ENCODE measurements at places on chromosomes 16 and 17.

GRCh38 chr17:18258356-18259038 is at the start of gene FLII:
TSS of gene FLII (minus strand) at chr17:18258738. CDS start at chr17:18258690, 48 bp downstream.
- peak; percentile 81 for DNase-seq

DNA sequence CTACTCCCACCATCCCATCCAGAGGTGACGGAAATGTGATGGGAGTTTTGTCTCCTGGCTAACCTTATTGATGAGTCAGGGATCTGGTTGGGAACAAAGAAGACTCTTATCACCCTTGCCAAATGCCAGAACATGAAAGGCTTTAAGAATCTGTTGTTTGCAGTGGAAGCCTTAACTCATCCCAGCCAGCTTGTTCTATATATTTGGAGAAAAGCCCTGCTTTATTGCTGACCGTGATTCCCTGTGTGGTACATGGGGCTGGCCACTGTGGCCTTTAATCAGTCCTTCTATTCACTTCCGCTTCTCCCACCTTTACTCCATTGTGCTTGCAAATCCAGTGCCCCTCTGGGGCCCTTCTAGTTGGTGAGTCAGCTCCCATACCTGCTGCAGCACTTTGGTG is 156.6 kb downstream of the PHKB start:
- DNase-seq: no peak

GRCh38 chr17:46139432-46140210 is 53.6 kb downstream of the KANSL1 start:
- DNase-seq: no peak

DNA sequence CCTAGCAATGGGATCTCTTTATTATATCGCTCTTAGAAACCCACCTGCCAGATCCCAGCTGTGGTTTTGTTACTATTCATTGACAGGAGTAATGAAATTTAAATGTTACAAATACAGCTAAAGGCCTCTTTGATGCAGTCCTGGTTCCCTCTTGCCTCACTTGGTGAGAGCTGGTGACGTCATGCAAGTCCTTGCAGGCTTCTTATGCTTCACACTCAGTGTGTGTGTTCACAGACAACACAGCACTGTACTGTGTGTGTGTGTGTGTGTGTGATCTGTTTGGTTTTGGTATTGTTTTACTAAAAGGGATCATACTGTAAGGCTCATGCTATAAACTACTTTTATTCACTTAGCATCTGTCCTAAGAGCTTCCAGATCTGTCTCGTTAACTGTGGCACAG is 75.0 kb downstream of the USP22 start:
- DNase-seq: no peak

DNA sequence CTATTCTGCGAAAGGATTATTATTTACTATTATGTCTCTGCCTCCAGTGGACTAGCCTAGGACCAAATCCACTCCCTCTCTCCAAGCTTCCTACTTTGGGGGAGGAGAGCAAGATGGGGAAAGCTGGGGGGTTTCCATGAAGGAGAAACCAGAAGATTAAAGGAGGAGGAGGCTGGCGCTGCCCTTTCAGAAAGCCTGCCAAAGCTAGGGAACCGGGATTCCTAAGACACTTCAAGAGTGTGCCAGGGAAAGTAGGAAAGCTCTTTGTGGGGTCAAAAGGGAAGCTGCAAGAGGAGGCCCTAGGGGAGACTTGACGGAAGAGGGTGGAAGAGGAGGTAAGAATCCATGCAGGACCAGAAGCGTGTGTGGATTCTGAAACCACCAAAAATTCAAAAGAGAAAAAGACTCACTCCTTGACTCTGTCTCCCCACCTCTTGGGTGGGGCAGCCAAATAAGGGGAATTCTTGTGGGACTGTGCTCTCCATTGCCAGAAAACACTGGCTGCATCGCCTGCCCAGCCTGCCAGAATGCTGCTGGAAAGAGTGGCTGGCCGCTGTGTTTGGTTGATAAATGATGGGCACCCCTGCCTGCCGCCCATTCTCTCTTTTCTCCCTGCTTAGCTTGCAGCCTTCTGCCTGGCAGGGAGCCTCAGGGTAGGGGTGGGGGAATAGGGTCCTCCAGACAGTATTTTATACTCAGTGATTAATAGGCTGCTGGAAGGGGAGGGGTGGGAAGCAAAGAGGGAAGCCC is 11.8 kb upstream of the KAT7 start:
- DNase-seq: no peak

DNA sequence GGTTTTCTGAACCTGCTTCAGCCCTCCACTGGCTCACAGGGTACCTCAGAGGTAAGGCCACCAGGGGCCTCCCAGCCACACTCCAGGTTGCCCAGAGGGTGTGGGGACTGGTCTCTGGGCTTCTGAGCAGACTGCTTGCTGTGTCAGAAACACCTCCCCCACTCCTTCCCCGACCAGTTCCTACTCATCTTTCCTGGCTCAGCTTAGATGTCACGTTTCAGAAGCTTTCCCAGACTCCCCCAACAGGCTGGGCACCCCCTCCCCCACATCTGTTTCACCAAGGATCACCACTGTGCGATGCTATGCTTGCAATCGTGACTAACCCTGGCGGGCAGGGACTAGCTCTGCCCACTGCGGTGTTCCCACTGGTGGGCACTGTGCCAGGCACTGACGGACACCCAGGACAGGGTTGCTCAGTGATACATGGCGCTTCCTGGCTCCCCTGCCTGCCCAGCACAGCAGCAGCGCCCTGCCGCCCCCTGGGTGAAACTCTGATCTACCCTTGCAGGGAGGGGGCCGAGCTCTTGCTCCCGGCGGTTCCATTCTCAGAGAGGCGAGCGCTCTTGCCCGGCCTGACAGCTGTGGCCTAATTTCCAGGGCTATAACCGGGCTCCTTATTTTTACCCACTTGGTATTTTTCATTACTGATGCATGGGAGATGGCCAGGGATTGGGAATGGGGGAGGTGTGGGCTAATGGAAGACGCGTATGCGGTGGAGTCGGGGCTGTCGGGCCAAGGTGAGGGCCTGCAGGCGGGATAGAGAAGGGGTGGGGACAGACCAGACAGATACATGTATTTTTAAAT is 29.4 kb upstream of the MTSS2 start:
- DNase-seq: peak; percentile 96

GRCh38 chr17:36546418-36547093 is 1.8 kb downstream of the GGNBP2 start:
- DNase-seq: peak; percentile 24

GRCh38 chr17:61131585-61131984 is 268.1 kb upstream of the TBX2 start:
- DNase-seq: no peak

GRCh38 chr16:14106457-14106856 is 35.3 kb downstream of the MRTFB start:
- DNase-seq: peak; percentile 61

DNA sequence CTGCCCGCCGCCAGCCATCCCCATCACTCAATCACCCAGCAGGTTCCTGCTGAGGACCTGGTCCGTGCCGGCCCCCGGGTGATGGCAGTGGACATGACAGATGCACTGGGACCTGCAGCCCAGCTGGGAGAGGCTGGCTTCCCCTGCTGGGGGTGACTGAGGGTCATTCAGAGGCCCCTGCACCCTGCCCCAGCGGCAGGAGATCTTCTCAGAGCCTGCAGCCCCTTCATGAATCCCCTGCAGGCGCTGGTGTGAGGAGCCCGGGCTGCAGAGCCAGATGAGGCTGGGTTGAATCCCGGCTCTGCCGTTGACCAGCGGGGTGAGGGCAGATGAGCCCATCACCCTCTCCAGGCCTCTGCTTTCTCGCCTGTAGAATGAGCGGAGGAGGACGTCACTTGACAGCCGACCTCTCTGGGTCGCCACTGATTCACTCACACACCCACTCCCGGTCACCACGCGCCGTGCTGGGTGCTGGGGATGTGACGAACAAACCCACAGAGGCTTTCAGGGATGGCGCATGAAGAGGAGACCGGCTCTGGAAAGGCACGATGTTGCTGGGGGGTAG is 95.2 kb upstream of the CIBAR2 start:
- DNase-seq: no peak

DNA sequence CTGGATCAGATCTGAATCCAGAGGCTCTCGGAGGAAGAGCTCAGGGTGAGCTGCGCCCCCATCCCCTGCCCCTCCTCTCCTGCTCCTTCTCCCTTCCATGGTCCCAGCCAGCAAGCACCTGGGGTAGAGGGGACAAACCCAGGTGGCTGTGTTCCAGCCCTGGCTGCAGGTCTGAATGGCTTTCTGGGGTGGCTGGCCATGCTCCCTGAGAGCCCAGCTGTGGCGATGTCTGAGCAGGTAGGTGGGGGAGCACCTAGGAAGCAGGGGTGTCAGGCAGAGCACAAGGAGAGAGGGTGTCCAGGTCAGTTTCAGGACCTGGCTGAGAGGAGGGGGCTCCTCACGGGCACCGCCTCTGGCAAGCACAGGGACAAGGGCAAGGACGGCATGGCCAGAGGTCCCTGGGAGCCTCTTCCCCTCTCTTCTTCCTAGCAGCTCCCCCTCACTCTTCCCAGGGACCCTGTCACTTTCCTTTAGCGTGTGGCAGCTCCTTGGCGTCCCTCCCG is 310.0 kb downstream of the SEC14L1 start:
- no peak for DNase-seq

DNA sequence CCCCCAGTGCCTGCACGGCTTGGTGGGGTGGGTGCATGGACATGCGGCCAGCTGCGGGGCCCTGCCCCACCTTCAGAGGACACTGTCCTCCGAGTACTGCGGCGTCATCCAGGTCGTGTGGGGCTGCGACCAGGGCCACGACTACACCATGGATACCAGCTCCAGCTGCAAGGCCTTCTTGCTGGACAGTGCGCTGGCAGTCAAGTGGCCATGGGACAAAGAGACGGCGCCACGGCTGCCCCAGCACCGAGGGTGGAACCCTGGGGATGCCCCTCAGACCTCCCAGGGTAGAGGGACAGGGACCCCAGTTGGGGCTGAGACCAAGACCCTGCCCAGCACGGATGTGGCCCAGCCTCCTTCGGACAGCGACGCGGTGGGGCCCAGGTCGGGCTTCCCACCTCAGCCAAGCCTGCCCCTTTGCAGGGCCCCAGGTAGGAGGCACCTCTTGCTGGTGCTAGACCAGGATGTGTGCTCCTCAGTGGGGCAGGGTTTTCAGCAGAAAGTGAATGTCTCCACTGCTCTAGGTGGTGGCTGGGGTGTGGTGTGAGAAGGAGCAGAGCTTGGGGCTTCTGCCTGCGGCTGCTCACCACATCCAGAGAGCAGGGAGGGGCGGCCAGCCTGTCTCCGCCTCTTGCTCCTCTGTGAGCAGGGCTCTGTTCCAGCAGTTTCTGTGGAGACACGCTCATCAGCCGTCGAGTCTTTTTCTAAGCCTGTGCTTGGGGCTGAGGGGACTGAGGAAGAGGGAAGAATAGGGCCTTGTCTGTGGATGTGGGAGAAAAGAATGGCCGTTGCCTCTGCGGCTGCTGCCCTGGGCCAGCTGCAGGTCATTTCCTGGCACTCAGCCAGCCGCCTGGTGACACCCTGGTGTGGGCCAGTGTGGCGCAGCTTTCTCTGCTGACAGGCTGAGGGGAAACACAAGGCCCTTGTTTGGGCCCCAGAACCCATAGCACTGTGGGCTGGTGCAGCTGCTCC is 2.2 kb downstream of the ZNF276 start:
- DNase-seq: no peak

DNA sequence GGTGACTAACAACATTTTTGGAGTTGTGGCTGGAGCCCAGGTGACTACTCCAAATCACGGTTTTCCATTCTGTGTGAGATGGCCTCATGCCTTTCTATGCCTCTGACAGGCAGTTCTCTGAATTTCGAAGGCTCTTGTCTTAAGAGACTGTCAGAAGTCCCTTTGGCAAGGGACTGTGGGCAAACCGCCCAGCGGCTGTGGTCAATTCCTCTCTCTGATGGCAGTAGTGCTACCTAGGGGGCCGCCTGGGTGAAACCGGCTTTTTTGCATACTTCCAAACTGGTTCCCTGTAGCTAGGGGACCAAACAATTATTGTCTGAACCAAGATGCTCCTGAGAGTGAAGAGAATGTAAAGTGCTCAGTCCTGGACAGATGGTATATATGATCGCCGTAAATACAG is 86.3 kb downstream of the SDR42E1 start:
- DNase-seq: no peak

GRCh38 chr17:71764505-71764904 is 356.3 kb upstream of the SOX9 start:
- DNase-seq: peak; percentile 1

DNA sequence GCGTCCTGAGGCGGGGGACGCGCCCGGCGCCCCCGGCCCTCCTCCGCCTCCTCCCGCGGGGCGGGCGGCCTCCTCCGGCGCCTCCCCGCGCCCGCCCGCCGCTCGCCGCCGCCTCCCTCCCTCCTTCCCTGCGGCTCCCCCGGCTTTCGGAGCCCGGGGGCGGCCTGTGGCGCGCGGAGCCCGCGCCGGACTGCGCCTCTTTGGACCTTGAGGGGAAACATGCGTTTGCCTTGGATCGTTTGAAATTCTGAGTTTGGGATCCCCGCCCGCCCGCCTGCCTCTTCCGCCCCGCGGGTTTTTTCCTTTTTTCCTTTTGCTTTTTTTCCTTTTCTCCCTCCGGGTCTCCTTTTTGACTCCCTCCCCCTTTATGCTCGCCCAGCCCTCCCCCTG is 390 bp downstream of the ZNRF1 start:
- DNase-seq: peak; percentile 66

GRCh38 chr16:74844041-74844980 is 69.7 kb upstream of the FA2H start:
- no peak for DNase-seq

- DNase-seq: no peak
Observed at GRCh38 chr17:3900646-3901045, 7.8 kb upstream of the CAMKK1 start.
